ENCODE measurements at places on chromosomes 7 and 10.

DNA sequence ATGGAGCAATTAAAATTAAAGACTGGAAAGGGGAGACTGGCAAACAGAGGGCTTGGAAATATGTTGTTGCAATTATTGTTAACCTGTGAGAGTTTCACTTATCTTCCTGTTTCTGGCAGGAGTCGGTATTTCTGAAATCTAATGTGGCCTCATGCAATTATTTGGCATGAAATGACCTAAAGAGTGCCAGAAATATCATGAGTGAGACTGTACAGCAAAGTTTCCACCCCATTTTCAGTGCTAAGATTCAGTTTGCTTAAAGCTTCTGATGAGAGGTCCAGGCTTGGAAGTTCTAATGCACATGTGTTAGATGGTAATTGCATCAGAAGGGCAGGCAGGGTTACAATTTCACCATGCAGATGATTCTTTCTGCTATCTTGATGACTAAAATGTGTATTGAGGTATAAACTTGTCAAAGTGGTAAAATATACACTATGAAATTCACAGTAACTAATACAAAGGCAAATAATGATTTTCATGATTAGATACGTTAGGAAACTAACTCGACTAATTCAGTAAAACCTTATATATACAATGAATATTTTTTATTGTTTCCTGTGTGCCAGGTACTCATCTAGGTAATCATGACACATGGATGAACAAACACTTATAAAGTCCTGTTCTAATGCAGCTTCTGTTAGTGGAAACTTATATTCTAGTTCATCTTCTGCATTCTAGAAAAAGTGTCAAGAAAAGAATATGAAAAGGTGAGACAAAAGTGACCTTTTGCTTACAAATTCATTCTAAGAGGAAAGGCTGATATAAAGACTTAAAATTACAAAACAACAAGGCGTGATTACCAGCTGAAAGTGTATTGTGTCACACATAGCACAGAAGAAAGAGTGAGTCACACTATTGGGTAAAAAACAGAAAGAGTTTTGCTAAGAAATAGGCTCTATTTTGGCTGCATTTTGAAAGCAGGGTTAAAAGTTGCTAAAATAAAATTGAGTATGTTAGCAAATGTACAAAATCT is 533.4 kb upstream of the SEMA3D start:
- no peak for DNase-seq

GRCh38 chr7:150954201-150954985 is 23.7 kb downstream of the KCNH2 start:
- DNase-seq = no peak

DNA sequence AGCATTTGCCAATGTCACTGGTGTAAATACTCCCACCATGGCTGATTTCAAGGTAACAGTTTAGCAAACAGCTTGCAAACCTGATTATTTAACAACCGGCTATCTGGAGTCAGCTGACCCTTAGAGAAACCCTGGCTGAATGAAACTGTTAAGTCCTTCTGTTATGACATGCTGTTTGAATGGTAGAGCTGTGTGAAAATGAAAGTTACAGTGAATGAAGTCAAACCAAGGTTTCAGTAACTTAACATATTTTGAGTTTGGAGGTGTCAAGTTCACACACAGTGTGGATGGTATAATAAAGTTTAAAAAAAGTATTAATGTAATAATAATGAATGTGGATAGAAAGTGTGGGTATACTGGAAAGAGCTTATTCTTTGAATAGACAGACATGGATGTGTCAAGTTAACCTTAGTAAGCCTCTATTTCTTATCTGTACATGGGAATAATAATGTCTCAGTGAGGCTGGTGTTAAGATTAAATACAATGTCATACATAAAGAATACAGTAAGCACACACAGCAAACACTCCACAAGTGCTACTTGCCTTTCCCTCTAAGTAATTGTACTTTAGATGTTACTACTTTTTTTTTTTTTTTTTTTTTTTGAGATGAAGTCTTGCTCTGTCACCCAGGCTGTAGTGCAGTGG is 150.4 kb downstream of the TAX1BP1 start:
- DNase-seq = no peak

DNA sequence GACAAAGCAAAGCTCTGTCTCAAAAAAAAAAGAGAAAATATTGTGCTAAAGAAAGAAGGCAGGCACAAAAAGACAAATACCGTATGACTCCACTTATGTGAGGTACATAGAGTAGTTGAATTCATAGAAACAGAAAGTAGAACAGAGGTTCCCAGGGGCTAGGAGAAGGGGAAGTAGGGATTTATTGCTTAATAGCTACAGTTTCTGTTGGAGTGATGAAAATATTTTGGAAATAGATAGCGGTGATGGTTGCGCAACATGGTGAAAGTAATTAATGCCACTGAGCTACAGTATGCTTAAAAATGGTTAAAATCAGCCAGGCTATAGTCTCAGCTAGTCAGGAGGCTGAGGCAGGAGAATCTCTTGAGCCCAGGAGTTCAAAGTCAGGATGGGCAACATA is 18.5 kb upstream of the NPFFR1 start:
- no peak for DNase-seq
